ENCODE measurements at places on chromosomes 1 and 21.

DNA sequence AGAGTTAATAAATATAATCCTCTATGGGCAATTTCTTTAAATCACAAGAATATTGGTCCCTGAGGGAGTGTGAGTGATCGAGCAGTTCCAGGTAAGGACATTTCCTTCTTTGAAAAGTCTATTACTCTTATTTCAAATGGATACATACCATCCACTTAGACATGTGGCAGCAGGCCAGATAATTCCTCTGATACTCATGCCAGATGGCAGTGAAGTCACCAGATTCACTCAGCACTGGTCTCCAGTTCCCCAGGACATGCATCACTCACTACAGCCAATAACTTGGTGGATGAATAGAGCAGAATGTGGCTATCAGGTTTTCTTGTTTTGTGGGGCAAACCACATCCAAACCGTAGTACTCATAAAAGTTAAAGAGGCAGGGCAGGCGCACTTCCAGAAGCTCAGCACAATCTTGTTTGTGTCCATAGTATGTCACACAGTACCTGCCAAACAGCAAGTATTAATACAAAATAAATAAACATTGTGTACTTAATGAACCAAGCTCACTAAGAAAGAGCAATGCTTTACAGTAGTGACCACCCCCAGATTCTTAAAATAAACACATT lies 74.2 kb upstream of the CD53 start:
- no peak for DNase-seq
- no peaks in the 10 kb centered on the region for H3K4me1 ChIP-seq
- peaks cover 5% of the 10 kb centered on the region for H3K36me3 ChIP-seq
- no peaks in the 10 kb centered on the region for H3K27me3 ChIP-seq
- no peak overlapping the region for H3K4me3 ChIP-seq

GRCh38 chr1:167861664-167862381 lies 52.1 kb downstream of the ADCY10 start:
- no peak overlapping the region for H3K27ac ChIP-seq
- DNase-seq = no peak
- no peaks in the 10 kb centered on the region for H3K36me3 ChIP-seq
- H3K4me3 ChIP-seq = no peak overlapping the region

GRCh38 chr1:199716729-199717128 lies 310.8 kb upstream of the NR5A2 start:
- peaks cover 25% of the 10 kb centered on the region for H3K27me3 ChIP-seq
- no peaks in the 10 kb centered on the region for H3K4me1 ChIP-seq
- peaks cover 3% of the 10 kb centered on the region for H3K36me3 ChIP-seq
- H3K4me3 ChIP-seq = no peak overlapping the region
- no peak overlapping the region for H3K27ac ChIP-seq

GRCh38 chr1:155123801-155124200 lies 3.9 kb upstream of the EFNA1 start:
- no peak overlapping the region for H3K4me3 ChIP-seq
- no peaks in the 10 kb centered on the region for H3K36me3 ChIP-seq
- no peak for DNase-seq
- H3K27me3 ChIP-seq = peaks cover 20% of the 10 kb centered on the region

GRCh38 chr21:41651830-41652229 lies 115.0 kb downstream of the RIPK4 start:
- no peak overlapping the region for H3K4me3 ChIP-seq
- no peak overlapping the region for H3K27ac ChIP-seq
- peaks cover 8% of the 10 kb centered on the region for H3K27me3 ChIP-seq
- H3K36me3 ChIP-seq = no peaks in the 10 kb centered on the region

GRCh38 chr1:200184196-200184595 lies 156.7 kb downstream of the NR5A2 start:
- H3K27ac ChIP-seq = no peak overlapping the region
- no peaks in the 10 kb centered on the region for H3K36me3 ChIP-seq
- peaks cover 3% of the 10 kb centered on the region for H3K4me1 ChIP-seq
- no peak for DNase-seq
- H3K27me3 ChIP-seq = peaks cover 10% of the 10 kb centered on the region

DNA sequence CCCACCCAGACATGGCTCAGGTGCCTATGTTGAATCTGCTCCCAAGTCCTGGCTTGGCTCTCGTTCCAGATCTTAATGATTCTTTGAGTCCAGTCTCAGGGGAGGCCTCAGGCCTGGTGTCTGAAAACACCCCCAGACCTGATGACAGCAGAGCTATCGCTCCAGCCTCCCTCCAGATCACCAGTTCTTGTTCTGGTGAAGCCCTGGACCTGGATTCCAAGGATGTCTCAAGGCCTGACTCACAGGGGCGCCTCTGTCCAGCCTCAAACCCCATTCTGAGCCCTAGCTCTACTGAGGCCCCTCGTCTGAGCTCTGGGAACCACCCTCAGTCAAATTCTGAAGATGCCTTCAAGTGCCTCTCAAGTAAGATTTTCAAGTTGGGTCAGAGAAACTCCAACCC lies 11.4 kb downstream of the MROH7 start:
- no peaks in the 10 kb centered on the region for H3K36me3 ChIP-seq
- no peak overlapping the region for H3K4me3 ChIP-seq
- H3K27ac ChIP-seq = no peak overlapping the region
- H3K27me3 ChIP-seq = peaks cover 9% of the 10 kb centered on the region

GRCh38 chr1:227911376-227911775 lies 36.4 kb downstream of the WNT9A start:
- H3K27ac ChIP-seq = no peak overlapping the region
- no peaks in the 10 kb centered on the region for H3K4me1 ChIP-seq
- no peak for DNase-seq
- H3K27me3 ChIP-seq = no peaks in the 10 kb centered on the region
- no peaks in the 10 kb centered on the region for H3K36me3 ChIP-seq

GRCh38 chr1:179042700-179043099 lies 17.0 kb downstream of the FAM20B start:
- H3K36me3 ChIP-seq = peaks cover 3% of the 10 kb centered on the region
- no peak overlapping the region for H3K27ac ChIP-seq
- no peak overlapping the region for H3K4me3 ChIP-seq
- H3K27me3 ChIP-seq = no peaks in the 10 kb centered on the region
- H3K4me1 ChIP-seq = peaks cover 16% of the 10 kb centered on the region
- no peak for DNase-seq

DNA sequence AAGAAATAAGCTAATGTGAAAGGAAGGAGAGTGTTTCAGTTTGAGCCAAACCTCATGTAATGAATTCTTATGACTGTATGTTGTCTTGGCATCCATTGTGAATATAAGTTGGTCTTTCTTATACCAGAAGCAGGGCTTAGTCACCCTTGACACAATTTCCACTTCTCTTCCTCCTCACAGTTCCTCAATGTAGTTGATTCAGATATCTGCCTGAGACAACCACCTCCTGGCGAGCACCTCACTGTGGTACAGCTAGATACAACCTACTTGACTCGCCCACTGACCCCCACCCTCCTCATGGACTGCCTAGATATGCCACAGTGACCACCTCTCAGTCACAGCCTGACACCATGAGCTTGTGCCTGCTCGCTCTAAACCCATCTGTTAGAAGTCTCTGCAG lies 45.6 kb downstream of the KYAT3 start:
- H3K4me1 ChIP-seq = peaks cover 11% of the 10 kb centered on the region
- H3K27me3 ChIP-seq = no peaks in the 10 kb centered on the region

- H3K4me1 ChIP-seq = peaks cover 3% of the 10 kb centered on the region
- H3K27me3 ChIP-seq = no peaks in the 10 kb centered on the region
- H3K4me3 ChIP-seq = no peak overlapping the region
These were observed 484.9 kb downstream of the NPHP4 start for GRCh38 chr1:5507340-5507739.

- H3K36me3 ChIP-seq = no peaks in the 10 kb centered on the region
- H3K4me1 ChIP-seq = no peaks in the 10 kb centered on the region
- no peak overlapping the region for H3K4me3 ChIP-seq
- no peaks in the 10 kb centered on the region for H3K27me3 ChIP-seq
- no peak for DNase-seq
These were observed 131.0 kb downstream of the ROR1 start for GRCh38 chr1:63904826-63905225.

DNA sequence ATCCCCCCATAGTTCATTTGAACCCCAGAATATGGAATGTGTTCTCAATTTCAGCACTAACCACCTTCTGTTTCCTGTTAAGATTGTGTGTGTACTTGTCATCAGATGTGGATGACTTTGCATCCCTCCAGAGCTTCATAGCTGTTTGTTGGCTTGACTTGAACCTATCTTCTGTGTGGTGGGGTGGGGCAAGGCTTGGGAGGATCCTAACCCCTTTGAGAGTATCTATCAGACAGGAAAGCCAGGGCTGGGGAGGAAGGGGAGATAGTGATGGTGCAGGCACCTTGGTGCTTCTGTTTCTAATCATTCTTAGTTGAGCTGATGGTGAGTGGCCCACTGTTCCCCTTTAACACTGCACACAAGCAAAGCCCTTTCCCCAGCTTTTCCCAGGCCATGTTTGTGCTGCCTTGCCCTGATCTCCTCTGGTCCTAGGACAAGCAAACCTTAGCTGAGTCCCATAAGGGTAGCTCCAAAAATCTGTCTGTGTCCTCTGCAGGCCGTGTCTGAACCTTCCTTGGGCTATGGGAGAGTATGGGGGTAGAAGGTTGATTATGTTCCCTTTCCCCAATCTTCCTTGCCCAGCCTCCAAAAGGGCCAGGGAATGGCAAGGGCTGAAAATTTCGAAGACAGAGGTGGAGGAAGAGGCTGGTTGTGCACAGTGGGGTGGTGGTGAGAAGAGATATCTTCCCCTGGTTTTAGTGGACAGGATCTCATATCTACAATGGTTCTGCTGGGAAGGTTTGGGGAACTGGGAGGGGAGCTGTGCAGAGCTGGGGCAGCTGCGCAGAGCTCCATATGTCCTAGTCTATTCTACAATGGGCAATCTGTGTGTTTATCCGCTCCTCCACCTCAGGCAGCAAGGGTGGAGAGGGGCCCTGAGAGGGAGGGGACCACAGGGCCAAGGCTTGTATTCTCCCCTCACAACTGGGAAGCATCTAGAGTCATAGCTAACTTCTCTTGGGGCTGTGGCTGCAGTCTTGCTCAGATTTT lies 1.4 kb downstream of the NHLH1 start:
- H3K36me3 ChIP-seq = no peaks in the 10 kb centered on the region
- no peak for DNase-seq
- no peaks in the 10 kb centered on the region for H3K27me3 ChIP-seq
- no peak overlapping the region for H3K4me3 ChIP-seq

DNA sequence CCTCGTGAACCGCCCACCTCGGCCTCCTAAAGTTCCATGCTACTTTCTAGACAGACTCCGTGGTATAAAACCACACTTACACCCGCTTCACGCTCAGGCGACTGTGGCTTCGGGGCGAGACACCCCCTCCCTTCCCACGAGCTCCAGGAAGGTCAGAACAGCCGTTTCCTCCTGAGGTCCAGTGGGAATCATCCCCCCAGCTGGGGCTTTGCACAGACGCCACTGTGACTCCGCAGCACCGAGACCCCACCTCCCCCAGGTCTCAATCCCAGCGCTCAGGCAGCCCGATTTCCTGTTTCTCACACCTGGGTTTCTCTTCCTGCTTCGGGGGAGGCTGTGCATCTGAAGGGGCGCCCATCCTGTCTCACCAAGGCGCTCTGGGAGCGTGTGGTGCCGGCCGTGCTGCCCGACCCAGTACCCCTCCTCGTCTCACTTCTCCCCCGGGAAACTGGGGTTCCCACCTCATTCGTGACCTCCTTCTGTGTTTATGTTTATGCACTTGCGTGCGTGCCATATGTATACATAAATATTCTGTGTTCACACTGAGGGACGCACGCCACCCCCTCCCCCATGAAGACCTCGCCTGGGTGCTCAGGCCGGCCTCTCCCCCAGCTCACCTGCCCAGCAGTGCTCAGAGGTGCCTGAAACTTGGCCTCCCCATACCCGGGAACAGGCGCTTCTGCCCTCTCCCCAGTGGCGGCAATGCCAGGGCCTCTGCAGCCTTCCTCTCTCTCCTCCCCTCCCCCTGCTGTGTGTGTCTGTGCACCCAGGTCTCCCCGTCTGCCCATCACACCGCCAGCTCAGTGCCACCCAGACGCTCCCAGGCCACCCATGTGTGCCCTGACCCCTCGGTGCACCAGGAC lies 14.6 kb downstream of the SLC35E2B start:
- peak overlapping the region; percentile 93 for H3K27ac ChIP-seq
- no peaks in the 10 kb centered on the region for H3K27me3 ChIP-seq
- H3K36me3 ChIP-seq = peaks cover 9% of the 10 kb centered on the region
- H3K4me1 ChIP-seq = peaks cover 24% of the 10 kb centered on the region

DNA sequence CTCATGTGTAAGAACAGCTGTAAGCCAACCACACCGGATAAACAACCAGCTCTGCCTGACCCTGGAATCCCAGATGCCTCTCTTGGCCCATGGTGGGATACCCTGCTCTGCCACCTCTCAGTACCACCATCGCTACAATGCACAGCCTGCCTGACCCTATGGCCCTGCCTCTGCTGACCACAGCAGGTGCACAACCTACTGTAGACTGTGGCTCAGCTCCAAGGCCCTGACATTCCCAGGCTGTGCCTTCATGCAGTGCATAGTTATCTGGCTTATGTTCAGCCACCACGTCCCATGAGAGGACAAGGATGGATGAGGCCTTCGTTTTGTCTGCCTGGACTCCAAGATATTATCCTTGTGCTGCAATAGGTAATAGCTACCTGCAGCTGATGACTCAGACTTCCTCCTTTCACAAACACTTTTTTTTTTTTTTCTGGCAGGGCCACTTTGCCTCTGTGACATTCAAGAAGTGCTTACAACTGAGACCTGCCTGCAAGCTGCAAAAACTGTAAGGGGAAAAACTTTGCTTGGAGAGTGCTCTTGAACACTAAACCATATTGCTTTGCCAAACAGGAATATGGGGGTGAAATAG lies 177.7 kb downstream of the URB2 start:
- peaks cover 8% of the 10 kb centered on the region for H3K27me3 ChIP-seq
- no peak overlapping the region for H3K27ac ChIP-seq
- DNase-seq = no peak
- no peak overlapping the region for H3K4me3 ChIP-seq

DNA sequence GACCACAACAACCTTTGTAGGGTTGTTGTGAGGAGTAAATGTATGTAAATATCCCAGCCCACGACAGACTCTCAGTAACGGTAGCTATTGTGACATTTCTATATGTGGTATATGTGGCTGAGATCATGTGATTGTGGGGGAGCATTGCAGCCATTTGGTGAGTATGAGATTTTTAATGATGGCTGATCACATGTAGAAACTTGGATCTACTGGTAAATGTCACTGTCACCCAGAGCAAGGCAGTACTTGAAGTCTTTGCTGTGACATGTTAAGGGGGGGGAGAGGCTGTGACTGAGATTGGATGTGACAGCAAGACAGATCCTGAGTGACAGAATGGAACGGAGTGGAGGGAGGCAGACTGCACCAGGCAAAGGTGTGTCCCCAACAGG lies 23.9 kb upstream of the MEF2D start:
- peak; percentile 22 for DNase-seq
- H3K4me1 ChIP-seq = peaks cover 27% of the 10 kb centered on the region
- H3K27me3 ChIP-seq = no peaks in the 10 kb centered on the region
- H3K4me3 ChIP-seq = no peak overlapping the region
- no peaks in the 10 kb centered on the region for H3K36me3 ChIP-seq
- H3K27ac ChIP-seq = no peak overlapping the region

- H3K4me3 ChIP-seq = no peak overlapping the region
- no peaks in the 10 kb centered on the region for H3K36me3 ChIP-seq
- no peak for DNase-seq
- no peak overlapping the region for H3K27ac ChIP-seq
These were observed 30.4 kb downstream of the RIMS3 start for GRCh38 chr1:40634901-40635655.
